Epithelial cell of prostate (primary cell): ENCODE measurements at places on chromosomes 1 and 21.
A peak's percentile ranks its signal among the peaks of the same experiment; 100 is the strongest.

- DNase-seq, result no peak
These were observed 78.5 kb upstream of the CDC42BPA start for GRCh38 chr1:227396539-227397353.

- no peak for DNase-seq
These were observed 9.9 kb upstream of the QSOX1 start for GRCh38 chr1:180144659-180145357.

DNA sequence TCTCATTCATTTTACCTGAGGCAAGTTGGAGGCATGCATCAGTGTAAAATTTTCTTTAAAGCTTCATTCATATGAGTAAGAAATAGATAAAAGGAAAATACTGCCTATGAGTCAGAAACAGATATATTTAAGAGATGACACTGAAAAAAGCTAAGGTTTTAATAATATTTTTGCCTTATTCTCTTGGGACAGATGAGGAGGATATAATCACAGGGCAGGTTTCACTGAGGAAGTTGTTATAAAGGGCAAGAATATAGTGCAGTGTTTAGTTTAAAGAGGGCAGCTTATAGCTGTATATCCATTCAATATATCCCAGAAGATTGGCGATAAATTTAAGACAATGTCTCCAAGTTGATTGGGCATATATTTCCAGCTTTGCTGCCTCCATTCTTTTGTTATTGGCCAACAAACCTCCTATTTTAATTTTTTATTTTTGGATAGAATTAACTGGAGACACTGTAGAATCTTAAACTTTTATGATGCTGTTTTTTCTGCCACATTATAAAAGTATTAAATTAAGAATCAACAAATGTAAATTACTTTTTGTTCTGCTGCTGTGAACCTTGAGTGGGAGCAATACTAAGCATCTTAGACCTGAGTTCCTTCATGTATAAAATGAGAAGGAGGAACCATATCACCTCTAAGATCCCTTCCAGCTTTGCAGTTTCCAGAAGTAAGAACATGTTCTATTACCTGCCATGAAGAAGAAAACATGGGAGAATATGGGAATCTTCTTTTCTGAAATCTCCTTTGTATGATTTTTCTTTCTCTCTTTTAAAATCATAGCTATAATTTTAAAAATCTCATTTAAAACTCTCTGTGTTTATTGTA is 171.6 kb downstream of the S1PR1 start:
- DNase-seq, result no peak

- peak; percentile 50 for DNase-seq
These were observed 308.2 kb downstream of the DISC1 start for GRCh38 chr1:231934797-231935196.

DNA sequence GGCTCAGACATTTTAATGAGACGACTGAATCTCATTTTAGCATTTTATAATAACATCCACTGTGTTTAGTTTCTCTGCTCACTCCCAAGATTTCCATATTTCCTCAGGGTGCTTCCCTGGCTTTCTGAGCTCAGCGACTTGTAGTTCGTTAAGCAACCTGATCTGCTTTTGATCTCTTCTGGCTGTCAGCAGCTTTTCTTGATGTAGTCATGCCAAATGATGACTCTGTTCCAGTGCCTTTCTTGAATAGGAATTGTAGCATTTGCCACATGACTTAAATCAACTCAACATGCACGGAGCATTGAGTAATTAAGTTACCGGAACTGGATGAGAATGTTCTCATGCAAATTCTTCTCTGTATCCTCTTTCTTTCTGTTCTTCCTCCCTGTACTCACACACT is 246.1 kb downstream of the FMN2 start:
- no peak for DNase-seq
